ENCODE measurements at places on chromosomes 13 and 19.
A peak's percentile ranks its signal among the peaks of the same experiment; 100 is the strongest.

DNA sequence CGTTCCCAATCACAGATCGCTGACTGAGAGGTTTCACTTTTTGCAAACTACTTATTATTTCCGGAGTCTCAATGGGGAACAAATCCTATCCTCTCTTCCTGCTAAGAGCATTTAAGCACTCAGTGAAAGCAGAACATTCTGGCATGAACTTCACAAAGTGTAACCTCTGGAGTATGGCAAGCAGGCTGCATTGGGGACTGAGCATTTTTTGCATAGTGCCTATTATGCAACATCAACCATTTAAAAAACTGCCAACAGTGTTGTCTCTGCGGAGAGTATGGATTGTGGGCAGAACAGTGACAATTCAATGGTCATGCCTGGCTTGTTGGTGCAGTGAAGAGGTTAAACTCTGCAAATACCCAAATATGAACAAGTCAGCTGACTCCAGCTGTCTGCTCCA, 484.6 kb downstream of the OLFM4 start:
- no peak for DNase-seq

DNA sequence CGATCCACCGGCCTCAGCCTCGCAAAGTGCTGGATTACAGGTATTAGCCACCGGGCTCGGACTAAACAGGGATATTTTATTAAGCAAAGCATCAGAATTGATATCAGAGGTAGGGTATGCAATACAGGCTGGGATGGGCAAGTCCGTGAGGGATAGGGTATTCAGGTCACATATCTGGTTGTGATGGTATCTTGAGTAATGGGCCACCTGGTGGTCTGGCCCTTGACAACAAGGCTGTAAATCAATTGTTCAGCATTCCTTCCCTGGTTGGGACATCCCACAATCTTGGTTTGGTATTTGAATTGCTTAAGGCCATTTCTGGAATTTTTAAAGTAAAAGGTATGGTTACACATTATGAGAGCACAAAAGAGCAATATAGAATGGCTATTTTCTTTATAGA, 1588.0 kb downstream of the SLITRK1 start:
- DNase-seq: no peak

DNA sequence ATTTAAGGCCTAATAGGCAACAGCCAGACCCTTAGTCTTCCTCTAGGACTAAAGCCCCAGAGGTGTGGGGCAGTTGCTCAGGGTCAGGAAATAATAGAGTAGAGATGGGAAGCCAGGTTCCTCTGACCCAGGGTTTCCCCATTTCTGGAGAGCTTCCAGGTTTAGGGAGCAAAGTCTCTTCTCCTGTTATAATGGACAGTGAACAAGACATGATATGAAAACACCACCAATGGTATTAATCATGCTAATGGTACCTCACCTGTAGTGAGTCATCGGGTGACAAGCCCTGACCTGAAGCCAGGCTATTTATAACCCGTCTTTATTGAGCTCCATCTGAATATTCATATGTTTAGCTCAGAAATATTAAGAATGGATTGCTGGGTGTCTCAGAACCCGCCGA, 24.6 kb downstream of the BICRA start:
- DNase-seq: no peak

GRCh38 chr13:84332346-84332745, 450.1 kb upstream of the SLITRK1 start:
- DNase-seq: no peak

DNA sequence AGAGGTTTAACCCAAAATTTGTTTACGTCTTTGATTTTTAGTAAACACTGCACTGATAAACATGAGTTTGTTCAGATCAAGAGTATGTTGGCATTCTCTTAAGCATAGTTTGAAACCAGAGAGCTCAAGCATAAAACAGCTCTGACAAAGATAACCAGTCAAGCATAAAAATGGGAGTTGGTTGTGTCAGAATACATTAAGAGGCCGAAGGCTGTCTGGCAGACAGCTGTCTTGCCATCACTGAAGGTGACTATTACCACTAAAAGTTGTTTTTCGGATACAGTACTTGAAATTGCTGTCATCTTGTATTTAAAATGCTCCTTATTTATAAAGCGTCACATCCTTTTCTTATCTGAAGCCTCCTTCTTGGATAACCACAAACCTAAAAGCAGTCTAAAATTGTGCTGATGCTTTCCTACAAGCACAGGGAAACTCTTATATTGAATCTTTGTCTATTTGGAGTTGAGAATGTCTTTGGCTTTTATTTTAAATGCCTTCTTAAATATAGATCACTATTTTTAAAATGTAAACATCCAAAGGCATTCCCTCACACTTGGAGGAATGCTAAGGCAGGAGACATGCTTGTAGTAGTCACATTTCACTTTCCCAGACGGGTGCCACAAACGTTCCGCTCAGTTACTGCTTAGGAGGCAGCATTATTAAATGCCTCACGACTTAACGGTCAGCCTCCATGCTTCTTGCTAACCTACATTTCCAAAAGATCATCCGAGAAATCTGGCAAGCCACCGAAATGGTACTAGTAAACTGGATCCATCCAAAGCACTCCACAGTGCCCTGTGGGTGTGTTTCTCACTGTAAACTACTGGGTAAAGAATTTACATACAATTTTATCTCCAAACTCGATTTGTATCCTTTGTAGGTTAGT, 1.5 kb downstream of the SMAD9 start:
- DNase-seq: no peak

- DNase-seq: no peak
Observed at GRCh38 chr13:50376895-50377575, 361.8 kb downstream of the KCNRG start.

- DNase-seq: no peak
Observed at GRCh38 chr13:106161146-106161545, 374.3 kb downstream of the EFNB2 start.

GRCh38 chr19:15372470-15372869, 7.1 kb downstream of the AKAP8 start:
- DNase-seq: no peak

DNA sequence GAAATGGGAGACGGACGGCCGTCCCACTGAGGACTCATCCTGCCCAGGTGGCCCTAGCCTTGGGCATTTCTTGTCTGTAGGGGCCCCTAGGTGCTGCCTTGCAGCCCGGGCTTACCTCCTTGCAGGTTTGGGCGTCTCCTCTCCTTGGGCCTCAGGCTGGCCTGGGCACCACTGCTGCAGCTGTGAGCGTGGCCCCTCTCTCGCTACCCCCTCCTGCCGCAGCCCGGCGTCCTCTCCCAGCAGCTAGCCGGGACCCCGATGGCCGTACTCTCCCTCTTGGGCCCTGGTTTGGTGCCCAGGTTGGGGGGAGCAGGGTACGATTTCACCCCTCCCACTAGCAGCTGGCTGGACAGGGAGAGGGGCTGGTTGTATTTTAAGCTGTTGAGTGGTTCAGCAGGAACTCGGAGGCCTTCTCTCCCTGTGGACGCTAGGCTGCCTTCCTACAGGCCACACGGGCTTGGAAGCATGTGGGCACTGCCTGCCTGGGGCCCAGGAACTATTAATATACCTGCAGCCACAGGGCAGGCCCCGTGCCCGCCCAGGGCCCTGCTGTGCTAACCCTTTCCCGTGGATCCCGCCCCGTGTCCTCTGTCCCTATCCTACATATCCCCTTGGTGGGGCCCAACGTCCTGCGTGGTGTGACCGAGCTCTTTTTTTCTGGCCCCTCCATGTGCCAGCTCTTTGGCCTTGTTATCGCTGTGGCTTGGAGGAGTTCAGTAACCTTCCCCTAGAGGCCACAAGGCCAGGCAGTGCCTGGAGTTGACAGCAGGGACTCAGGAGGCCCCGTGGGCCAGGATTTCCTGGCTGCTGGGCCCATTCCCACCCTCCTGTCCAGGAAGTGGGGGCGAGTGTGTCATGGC, 11.7 kb downstream of the NDUFB7 start:
- no peak for DNase-seq

GRCh38 chr19:48310227-48310626, 15.1 kb upstream of the EMP3 start:
- no peak for DNase-seq

DNA sequence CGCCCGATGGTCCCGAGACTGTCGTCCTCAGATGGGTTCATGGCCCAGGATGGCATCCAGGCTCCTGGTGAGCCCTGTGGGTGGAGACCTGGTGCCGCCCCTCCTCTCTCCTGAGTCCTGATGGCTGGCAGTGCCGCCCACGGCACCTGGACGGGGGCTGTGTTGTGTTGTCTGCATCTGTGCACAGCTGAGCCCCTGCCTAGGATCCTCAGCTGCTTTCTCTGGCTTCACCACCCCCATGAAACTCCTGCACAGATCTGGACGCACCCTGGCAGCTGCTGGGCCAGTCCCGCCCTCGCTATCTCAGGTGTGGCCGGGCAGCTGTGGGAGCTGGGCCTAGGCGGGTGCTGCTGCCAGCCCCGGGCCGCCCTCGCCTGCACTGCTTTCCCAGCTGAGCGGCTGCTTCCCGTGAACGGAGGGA, 27.7 kb downstream of the MCF2L start:
- DNase-seq: no peak

DNA sequence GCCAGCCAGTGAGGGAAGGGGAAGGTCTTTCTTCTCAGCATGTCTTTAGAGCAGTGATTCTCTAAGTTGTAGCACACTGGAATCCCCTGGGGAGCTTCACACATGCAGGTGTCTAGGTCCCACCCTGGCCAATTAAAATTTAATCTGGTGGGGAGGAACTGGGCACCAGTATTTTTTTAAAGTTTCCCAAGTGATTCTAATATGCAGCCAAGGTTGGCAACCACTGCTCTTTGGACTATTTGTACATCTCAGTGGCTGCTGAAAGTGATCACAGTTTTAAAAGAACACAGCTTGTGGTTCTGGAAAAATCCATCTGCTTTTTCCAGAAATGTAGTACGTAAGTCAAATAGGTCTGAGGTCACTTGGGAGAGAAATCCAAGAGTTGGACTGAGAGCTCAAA, 10.7 kb upstream of the KATNAL1 start:
- no peak for DNase-seq

- DNase-seq: no peak
Observed at GRCh38 chr19:42270346-42271044, 1.4 kb downstream of the CIC start.

- DNase-seq: no peak
Observed at GRCh38 chr19:7295912-7296536, 1.8 kb upstream of the INSR start.

- DNase-seq: no peak
Observed at GRCh38 chr13:20431080-20431479, 94.6 kb downstream of the CRYL1 start.

DNA sequence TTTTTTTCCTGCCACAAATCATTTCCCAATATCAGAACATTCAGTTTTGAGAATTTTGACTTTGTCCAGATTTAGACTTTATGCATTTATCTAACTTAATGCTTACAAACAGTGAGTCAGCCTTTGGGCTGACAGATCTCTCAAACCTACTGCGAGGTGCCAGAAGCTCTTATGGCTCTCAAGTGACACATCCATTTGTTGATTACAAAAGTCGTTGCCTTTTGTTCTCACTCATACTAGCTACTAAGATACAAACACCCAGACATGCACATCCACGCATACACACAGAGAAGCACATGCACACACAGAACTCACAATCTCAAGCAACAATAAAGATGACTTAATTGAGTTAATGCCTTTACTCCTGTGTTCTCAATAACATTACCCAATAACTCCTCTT, 1147.5 kb downstream of the DIAPH3 start:
- DNase-seq: no peak

DNA sequence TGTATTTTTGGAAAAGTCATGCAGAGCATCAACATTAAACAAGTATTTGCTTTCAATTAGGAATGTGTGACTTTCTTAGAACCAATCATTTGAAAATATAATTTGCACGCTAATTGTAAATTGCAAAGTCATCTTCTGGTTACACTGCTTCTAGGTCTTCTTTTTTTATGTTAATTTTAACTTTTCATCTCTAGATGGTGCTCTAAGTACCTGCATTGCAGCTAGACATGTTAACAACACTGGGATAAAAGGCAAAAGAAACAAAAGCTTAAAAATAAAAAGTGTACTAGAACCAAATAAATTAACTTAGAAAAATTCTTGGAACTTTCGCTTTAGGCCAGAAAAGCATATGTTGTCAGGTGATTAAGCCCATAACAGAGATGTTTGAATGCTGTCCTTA, 2758.2 kb downstream of the PCDH9 start:
- peak; percentile 25 for DNase-seq

GRCh38 chr19:4717191-4717965, 6.3 kb downstream of the DPP9 start:
- no peak for DNase-seq

DNA sequence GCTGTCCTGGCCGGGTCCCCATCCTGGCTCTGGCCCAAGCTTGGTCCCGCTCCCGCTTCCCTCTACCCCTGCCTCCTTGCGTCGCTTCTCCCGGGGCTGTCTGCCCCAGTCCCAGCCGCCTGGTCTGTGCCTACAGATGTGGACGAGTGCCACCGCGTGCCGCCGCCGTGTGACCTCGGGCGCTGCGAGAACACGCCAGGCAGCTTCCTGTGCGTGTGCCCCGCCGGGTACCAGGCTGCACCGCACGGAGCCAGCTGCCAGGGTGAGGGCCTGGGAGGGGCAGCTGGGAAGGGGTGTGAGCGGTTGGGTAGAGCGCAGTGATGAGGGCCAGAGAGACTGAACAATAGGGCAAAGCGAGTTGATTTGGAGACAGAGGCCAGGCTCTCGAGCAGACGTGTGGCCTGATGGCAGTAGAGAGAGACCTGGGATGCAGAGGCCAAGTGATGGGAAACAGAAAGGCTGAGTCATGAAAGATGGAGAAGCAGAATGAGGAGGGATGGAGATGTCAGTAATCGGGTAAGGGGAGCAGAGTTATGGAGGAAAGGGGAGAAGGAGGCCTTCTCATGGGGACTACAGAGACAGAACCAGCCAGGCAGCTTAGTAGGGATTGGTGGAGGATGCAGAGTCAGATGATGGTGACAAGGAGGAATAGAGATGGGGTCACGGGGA, 9.4 kb downstream of the LTBP4 start:
- DNase-seq: no peak

DNA sequence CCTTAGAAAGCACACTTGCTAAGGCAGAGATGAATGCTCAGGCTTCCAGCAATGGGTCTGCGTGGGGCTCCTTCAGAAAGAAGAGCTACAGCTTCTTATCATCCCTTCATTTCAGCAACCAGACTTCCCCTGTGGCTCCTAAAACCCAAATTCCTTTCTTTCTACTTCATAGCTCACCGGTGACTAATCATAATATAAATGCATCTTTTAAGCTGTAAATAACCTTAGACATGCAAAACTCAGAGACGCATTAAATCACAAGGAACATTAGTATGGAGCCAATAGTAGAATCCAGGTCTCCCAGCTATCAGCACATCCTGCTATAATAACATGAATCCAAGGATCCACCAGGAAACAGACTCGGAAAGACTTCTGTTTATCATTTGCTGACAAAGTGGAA, 375.6 kb downstream of the COG6 start:
- DNase-seq: no peak

Measured in NCI-H1417 treated with DMSO at 0.1 percent for 48 hours (cell line).